ENCODE measurements at places on chromosomes 2 and 18.

- no peak for DNase-seq
Measured at GRCh38 chr2:136248907-136249306, 131.0 kb upstream of the CXCR4 start.

GRCh38 chr18:48806551-48807261 is 144.1 kb downstream of the SMAD7 start:
- DNase-seq, result no peak

- no peak for DNase-seq
Measured at GRCh38 chr2:60148716-60149115, 404.7 kb downstream of the BCL11A start.

DNA sequence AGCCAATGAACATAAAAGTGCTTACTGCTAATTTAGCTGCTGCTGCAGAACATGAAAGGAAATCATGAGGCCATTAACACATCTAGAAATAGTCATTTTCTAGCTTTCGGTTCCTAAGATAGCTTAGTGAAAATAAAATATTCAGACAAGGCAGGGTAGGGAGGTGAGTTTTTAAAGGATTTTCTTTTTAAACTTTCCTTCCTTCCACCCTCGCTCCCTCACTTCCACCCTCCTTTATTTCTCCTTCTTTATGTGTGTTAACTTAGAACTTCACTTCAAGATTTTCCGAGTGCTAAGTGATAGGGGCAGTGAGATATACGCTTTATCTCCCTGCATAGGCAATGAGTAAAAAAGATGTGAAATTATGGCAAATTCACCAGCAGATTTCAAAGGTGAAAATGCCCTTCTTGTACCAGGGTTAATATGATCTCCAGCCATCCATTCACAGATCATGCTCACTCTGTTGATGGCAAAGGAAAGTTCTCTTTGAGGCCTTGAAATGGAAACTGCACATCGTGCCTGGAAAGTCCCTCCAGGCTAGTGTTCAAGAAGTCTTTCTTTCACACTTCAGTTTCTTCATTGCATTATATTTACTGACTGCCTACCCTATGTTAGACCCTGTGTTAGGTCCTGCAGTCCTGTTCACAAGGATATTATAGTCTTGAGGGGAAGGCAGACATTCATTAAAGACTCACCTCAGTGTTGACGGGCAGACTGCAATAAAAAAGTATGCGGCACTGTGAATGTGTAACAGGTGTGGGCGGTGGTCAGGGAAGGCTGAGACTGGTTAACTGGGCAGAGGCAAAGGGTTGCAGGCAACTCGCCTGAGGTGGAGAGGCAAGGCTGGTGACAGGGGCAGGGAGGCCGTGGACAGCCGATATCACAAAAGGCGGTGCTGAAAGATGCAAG is 200.8 kb downstream of the PLCL1 start:
- DNase-seq, result no peak

GRCh38 chr2:2810504-2810903 is 479.4 kb upstream of the MYT1L start:
- no peak for DNase-seq

DNA sequence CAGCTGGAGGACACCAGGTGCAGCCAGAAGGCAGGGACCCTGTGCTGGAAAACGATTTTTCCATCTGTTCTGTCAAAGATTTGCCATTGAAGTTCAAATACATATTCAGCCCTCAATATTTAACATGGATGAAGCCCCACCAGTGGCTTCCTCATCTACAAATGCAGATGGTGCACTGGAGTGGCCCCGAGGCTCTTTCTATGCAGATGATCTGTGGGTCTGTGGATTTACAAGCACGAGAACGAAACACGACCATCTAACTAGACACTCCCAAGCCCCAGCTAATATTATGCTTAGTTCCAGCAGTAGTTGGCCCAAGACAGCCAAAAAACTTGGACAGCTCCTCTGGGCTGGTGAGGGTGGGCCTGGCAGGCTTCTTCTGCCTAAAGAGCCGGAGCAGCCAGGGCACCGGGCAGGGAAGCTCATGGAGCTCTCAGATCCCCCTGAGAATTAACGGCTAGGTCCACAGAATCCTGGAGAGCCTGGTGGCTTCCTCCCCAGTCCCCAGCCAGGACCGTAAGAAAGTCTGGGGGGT is 9.2 kb upstream of the IL1R2 start:
- no peak for DNase-seq

- no peak for DNase-seq
Measured at GRCh38 chr18:47163241-47163640, 12.9 kb downstream of the IER3IP1 start.

GRCh38 chr2:8168022-8168717 is 513.7 kb upstream of the ID2 start:
- no peak for DNase-seq

- no peak for DNase-seq
Measured at GRCh38 chr2:196233805-196234475, 62.6 kb upstream of the STK17B start.

DNA sequence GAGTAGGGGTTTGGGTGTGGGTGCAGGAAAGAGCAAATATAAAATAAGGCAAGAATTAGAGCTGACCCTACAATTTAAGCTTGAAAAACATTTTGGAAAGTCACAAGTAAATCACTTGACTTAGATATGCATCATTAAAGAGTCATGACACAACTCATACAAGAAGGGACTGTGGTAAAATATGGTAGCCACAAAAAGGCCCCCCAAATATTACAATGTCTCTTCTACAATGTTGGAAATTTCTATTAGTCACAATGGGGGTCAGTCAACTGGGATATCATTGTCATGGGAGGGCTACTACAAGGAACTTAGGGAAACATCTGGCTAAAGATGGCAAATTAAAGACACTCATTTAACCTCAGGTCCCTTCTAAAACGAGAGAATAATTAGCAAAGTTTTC is 15.7 kb upstream of the SERPINB2 start:
- DNase-seq, result no peak

DNA sequence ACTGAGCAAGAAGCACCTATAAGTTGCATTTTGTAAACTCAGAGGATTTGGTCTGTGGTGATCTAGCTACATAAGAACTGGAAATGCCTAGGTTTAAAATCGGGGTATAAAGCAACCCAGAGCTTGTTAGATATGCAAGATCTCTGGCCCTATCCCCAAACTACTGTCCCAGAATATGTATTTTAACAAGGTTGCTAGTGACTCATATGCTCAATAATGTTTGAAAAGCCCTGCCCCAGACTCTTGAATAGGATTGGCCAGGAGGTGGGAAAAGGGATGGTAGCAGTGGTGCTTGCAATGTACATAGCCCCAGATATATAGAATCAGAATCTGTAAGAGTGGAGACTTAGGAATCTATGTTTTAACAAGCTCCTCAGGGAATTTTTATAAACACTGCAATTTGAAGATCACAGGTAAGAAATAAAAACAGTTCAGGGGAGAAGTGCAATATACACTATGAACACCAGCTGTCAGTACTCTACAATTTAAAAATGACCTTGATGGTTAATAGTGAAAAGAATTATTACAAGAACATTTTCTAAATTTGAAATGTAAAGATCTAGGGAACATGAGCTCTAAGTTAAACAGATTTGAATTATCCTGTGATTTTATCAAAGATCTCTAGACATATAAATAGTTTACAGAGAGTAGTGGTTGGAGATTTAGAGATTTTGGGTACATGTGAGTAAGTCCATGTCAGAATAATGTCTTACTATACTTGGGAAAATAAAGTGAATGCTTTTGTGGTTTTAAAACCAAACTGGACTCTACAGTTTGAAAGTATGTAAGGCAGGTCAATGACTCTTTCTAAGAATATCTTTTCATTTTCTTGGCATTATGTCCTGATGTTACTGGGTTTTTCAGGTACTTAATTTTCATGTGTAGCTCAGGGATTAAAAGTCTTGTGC is 7.7 kb upstream of the MMADHC start:
- DNase-seq, result no peak

DNA sequence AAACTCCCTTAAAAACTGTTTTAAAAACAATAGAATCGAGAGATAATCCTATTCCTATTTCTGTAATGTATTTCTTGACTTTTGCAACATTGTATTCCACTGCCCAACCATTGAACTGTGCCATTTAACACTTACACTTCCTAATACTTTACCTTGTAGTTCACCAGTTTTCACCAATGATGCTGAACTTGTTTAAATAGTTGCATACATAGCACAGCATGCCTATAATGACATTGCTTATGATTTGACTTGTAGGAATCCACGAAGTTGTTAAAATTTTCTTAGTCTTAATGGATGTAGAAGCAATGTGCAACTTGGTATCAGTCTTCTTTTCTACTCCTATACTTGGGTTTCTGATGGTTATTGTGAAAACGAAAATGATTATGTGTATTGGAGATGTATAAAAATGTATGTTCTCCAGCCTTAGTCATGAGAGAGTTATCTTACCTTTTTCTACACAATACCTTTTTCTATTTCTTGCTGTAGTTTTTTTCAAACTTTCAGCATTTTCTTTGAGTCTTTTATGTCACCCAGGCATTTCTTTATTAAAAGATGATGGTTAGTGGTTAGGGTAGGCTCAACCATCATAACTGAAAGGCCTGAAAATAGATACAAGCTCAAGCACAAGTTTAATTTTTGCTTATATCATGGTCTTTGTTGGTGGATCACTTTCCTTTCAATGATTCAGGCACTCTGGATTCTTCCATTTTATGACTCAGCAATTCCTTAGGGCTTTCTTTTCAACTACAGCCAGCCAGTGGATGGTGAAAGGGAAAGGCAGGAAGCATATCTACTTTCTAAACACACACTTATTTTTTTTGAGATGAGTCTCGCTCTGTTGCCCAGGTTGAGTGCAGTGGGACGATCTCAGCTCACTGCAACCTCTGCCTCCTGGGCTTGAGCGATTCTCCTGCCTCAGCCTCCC is 9.4 kb downstream of the GPD2 start:
- DNase-seq, result no peak

- no peak for DNase-seq
Measured at GRCh38 chr18:59833785-59834184, 66.0 kb upstream of the PMAIP1 start.

DNA sequence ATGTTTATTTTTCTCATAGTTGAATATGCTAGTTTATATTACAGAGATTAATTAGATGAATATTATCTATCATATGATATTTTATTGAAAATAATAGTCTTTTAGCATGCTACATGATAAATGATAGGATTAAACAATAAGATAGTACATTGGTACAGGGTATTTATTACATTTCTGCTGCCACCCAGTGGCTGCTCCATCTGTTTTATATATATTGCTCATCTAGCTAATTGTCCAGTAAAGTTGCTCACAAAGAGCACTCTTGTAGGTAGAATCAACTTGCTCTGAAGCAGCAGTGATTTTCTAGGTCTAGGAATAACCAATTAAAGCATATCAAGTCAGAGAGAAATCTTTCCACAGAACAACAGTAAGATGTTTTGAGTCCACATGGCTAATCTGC is 183.3 kb downstream of the ASXL3 start:
- DNase-seq, result no peak

Data from stimulated activated effector memory CD8-positive, alpha-beta T cell treated with anti-CD3 and anti-CD28 coated beads, Interleukin-12 subunit alpha, Interleukin-12 subunit beta, amount 100 ng/mL, for 72 hours (primary cell).